ENCODE measurements at places on chromosomes 4 and X.

GRCh38 chr4:165031436-165032211, at the start of gene TRIM60:
TRIM60 (plus strand) TSS chr4:165031999; CDS start chr4:165040073, 8,074 bp downstream.
- no peak for DNase-seq

GRCh38 chrX:2485789-2486345, 14.9 kb downstream of the DHRSX start:
- DNase-seq = no peak

- DNase-seq = no peak
Observed at GRCh38 chrX:2654436-2655340, 36.4 kb upstream of the CD99 start.

- no peak for DNase-seq
Observed at GRCh38 chr4:6427439-6428090, 44.8 kb downstream of the PPP2R2C start.

Measured in stimulated activated CD4-positive, alpha-beta T cell treated with anti-CD3 and anti-CD28 coated beads, Interleukin-12 subunit alpha, Interleukin-12 subunit beta, amount 100 ng/mL, for 24 hours (primary cell).